Stimulated activated CD4-positive, alpha-beta T cell treated with anti-CD3 and anti-CD28 coated beads, Interleukin-15, amount 100 ng/mL, for 1 hour (primary cell): ENCODE measurements at places on chromosomes 12 and 14.

DNA sequence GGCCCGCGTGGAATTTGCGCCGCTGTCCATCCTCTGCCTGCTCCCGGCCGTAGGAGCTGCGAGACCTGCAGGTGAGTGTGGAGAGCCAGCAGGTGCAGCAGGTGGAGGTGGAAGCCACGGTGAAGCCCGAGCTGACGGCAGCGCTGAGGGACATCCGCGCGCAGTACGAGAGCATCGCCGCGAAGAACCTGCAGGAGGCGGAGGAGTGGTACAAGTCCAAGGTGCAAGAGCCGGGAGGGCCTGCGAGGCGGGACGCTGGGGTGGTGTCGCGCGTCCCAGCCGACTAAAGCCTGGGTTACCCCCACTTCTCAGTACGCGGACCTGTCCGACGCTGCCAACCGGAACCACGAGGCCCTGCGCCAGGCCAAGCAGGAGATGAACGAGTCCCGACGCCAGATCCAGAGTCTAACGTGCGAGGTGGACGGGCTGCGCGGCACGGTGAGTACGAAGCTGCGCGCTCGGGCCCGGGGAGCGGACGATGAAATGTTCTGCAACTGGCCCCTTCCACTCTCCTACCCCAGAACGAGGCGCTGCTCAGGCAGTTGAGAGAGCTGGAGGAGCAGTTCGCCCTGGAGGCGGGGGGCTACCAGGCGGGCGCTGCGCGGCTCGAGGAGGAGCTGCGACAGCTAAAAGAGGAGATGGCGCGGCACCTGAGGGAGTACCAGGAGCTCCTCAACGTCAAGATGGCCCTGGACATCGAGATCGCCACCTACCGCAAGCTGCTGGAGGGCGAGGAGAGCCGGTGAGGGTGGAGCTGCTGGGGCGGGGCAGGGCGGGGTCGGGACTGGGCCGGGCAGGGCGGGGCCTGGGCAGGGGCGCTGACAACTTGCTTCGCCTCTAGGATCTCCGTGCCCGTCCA, 2.1 kb downstream of the PRPH start:
- DNase-seq = no peak

GRCh38 chr12:88306471-88307069, 164.5 kb downstream of the TMTC3 start:
- no peak for DNase-seq

DNA sequence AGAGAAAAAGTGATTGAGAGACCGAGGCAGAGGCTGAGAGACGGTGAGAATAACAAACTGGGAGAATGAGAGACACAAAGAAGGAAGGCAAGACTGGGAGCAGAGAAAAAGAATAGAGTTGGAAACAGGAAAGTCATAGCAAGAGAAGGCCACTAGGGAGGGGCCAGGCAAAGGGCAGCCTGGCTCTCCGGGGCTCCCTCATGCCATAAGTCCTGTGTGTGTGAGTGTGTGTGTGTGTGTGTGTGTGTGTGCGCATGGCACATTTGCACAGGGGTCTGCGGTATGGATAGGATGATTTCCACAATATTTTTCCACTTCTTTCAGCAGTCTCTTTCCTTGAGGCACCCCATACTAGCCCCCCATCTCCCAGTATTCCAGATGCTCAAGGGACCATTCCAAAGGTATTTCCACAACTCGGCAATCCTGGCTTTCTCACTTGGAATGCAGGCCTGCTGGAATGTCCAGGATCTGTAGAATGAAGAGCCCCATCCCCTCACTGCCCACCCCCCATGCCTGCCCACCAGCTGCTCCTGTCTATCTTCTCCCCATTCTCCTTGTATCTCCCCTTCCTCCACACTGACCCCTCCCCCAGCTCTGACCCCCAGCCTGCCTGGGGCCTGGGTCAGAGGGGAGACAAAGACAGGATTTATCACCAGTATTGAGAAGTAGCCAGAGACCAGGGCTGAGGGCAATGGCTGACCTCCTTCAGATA, 9.0 kb downstream of the GPR84 start:
- no peak for DNase-seq

GRCh38 chr12:4278329-4279197, 5.0 kb downstream of the CCND2 start:
- DNase-seq = no peak

GRCh38 chr12:25723921-25724491, 170.9 kb upstream of the LMNTD1 start:
- no peak for DNase-seq

DNA sequence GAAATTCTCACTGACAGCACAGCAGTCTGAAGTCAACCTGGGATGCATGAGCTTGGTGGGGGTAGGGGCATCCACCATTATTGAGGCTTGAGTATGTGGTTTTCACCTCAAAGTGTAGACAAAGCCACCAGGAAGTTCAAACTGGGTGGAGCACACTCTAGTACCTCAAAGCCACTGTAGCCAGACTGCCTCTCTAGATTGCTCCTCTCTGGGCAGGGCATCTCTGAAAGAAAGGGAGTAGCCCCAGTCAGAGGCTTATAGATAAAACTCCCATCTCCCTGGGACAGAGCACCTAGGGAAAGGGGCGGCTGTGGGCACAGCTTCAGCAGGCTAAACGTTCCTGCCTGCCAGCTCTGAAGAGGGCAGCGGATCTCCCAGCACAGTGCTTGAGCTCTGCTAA, 143.0 kb downstream of the KITLG start:
- DNase-seq = no peak

- DNase-seq = no peak
Observed at GRCh38 chr12:14367040-14367661, 1.7 kb downstream of the ATF7IP start.

DNA sequence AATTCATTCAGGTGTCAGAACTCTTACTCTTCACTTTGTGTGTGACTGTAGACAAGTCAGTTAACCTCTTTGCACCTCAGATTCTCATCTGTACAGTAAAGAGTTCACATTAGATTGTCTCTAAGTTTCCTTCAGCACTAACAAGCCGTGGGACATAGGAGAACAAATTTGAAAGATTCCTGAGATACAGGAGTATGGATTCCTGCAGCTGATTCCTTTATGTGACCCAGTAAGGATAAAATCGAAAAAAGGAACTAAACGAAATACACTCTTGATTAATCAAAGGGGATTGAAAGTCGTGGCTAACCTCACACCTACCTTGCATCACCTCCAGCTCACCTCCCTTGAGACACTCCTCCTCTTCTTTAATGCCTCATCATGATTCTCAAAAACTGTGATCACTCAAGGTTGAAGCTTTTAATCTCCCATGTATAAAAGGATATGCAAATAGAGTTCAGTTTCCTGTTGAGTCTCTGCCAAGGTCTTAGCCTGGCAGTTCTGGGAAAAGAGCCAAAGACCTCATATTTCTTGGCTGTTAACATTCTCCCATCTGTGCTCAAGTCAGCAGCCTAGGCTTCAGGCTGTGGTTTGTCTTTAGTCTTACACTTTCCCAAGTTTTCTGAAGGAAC, 156.6 kb downstream of the DAD1 start:
- DNase-seq = no peak

DNA sequence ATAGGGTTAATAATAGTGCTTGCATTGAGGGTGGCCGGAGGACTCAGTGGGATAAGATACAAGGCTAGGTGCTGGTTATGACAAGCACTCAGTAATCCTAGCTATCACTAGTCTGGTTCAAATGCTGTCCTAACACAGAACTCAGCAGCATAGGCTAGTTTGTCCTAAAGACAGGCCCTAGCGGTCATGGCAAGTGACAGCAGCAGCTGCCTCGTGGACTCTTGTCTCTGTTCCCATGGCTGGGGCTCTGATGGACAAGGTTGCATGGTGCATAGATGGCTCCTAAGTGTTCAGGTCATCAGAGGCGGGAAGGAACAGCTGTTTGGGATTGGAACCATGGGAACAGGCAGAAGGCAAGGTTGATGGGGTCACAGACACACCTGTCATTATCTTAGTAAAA, 42.4 kb upstream of the IGF1 start:
- no peak for DNase-seq

- no peak for DNase-seq
Observed at GRCh38 chr14:71754422-71755095, 177.7 kb upstream of the RGS6 start.

GRCh38 chr12:104122298-104122697, 15.7 kb downstream of the NFYB start:
- DNase-seq = no peak

DNA sequence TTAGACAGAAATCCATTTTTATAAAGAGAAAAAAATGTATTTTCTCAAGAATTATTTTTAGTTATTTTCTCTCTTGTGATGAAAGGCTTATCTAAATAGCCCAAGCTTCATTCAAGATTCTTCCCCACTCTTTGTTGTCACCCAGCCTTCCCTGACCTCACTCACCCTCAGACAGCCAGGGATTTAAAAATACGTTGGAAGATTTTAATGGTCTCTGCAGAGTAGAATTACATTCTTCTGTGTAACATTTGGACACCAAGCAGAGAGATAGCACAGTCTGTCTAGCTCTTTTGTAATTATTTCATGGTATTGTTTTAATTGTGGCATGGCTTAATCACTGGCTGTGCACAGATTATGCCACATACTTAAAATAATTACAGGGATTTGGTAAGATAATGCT, 130.3 kb downstream of the IGF1 start:
- DNase-seq = no peak

DNA sequence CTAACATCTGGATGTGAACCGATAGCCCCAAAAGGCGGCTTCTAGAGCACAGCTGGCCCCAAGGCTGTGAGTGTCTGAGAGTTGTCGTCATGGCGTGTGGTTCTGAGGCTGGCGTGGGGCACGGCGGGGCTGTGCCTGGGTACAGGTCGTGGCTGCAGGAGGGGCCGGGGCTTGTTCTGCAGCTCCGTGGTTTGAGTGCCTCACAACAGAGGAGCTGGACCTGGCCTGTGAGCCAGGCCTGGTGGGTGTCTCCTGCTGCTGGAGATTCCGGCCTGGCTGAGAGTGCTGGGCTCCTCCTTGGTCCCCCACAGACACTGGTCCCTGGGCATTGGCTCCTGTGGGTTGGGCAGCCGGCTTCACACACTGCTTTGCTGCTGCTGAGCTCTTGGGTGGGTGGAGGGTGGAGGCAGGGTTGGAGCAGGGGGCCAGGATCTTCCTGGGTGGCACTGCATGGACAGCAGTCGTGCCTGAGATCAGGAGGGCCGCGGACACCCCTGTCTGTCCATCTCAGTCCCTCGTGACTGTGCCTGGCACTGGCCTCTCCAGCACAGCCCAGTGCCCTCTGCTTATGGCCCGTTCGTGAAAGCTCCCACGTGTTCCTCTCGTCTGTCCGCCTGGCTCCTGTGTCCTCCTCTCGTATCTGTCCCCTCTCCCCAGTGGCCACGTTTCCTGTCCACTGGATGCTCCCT, 31.8 kb upstream of the TEX22 start:
- no peak for DNase-seq

DNA sequence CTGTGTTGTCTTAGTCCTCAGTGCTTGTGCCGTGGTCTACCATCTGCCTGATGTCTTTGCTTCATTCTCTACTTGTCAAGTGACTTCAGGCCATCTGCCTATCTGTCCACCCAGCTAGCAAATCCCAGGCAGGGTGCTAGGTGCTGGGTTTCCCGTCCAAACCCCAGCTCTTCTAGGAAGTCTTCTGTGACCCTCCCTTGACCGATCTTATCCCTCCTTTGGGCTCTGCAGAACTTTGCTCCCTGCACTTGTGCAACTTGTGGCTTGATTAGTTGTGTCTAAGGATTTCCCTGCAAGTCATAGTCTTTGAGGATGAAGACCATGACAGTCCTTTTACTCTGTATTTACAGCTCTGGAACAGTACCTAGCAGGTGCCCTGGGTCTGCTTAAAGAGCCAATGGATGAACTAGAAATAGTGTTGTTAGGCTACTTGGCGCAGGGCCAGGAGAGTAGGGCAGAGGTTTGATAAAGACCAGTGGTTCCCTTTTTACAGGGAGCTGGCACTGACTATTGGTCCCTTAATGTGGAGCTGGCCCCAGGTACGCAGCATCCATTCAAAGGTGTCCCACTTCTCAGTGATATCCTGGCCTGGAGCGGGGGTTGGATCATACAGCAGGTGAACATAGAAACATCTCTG, 60.1 kb downstream of the ADCK1 start:
- no peak for DNase-seq

GRCh38 chr12:123938679-123939480, 33.8 kb downstream of the CCDC92 start:
- DNase-seq = no peak

GRCh38 chr12:8513256-8513655, at the start of gene CLEC4D:
CLEC4D (plus strand) TSS chr12:8513503; CDS start chr12:8513733, 230 bp downstream.
- DNase-seq = no peak

DNA sequence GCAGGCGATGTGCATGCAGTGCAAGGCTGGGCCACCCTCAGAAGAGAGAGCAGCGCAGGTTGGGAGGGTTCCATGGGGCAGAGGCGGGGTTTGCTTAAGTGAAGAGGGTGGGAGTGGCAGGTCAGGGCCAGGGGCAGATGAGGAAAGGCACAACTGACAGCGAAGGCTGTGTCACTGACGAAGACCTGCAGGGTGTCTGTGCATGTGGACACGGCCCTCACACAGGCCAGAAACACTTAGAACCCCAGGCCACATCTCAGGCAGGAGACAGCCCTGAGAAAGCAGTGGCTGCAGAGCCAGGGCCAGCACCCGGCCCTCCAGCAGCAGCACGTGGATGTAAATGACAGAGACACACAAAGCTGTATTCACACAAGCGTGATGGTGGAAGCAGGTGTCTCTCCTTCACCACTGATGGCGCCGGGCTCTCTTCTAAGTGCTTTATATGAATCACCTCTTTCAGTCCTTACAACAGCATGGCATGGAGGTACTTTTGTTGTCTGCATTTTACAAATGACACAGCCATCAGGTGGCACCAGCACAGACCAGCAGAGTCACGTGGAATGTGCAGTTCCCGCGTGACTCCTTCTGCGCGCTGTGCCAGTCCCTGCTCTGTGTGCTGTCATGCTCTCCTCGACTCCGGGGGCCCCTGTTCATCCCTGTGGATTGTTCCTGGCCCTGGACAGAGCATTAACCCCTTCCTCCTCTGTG, 54.6 kb downstream of the TSPAN11 start:
- DNase-seq = no peak

DNA sequence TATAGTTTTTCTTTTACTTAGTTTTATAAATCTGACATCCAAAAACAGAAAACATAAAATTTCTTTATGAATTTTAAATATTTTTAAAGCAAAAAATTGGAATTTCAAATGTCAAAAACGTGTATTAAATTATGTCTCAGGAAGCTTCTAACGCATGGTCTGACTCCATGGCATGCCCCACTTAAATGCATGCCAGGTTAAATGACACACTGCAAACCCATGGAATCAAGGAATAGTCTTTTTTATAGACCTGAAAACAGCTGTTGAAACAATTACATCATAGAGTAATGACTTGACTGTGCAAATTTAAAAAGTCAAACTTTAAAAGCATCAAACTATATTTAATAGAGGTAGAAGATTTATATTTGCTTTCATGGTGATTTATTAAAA, 96.1 kb upstream of the DACT1 start:
- no peak for DNase-seq

- DNase-seq = no peak
Observed at GRCh38 chr12:52285851-52286530, 5.3 kb downstream of the KRT81 start.
